ENCODE measurements at places on chromosomes 16 and 17.

- no peak for DNase-seq
These were observed 22.3 kb upstream of the SMG1 start for GRCh38 chr16:18948372-18949020.

DNA sequence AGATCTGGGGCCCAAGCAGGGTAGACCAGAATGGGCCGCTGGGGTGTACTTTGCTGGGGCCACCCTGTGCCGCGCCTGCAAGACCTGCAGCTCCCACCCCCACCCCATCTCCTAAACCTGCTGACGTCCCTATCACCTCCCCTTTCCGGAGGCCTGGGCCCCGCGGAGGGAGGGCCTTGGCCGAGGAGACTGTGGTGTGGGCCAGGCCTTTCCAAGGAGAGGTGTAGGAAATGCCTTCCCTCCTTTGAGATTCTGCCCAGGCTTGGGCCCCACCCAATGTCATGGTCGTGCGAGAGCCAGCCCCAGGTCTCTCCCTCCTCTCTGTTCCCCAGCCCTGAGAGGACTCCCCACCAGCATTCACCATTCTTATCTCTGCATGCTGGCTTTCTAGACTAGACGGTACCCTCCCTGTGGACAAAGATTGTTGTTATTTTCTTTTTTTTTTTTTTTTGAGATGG, 3.9 kb upstream of the WFIKKN2 start:
- DNase-seq: no peak

DNA sequence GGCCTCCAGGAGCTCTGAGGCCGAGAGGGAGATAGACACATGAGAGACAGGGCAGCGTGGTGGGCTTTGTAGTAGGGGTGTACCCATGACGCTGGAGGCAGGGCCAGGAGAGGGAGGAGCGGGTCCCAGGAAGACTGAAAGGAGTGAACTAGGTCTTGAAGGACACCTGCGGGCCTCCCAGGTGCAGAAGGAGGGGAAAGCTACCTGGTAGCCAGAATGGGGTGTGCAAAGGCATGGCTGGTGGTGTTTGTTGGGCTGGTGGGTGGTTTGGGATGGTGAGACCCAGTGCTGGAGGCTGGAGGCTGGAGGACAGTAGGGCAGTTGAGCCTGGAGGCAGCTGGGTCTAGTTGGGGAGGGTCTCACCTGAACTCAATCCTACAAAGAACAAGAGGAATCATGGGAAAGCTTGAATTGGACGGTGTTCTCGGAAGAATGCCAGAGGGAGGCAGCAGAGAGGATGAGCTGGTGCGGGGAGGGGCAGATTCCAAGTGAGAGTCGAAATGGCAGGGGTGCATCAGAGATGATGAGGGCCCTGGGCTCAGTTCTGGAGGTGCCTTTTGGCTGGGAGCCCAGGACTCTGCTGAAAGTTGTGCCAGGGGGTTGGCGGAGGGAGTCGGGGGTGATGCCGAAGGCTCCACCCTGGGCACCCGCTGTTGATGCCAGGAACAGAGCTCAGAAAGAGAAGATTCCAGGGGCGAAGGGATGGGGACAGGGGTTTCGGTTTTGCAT, 21.2 kb downstream of the C1QTNF1 start:
- DNase-seq: no peak

GRCh38 chr16:12688951-12689850, 114.5 kb downstream of the CPPED1 start:
- no peak for DNase-seq

DNA sequence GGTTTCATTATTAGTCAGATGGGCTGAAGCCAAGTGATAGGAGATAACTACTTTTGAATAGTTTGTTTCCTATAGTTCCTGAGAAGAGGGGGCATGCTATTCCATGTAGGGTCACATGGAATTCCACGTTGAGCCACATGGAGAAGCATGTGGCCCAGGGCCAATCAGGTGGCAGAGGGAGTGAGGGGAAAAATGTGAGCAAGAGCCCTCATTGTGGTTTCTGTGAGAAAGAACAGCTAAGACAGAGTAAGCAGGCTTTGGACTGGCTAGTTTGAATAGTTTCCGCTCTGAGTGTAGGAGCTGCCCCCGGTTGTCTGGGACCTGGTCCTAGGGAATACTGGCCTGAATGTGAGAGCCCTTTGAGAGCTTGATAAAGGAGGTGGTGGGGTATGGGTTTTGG, 69.9 kb upstream of the CNTNAP4 start:
- DNase-seq: no peak

- no peak for DNase-seq
These were observed 7.8 kb downstream of the ADGRG3 start for GRCh38 chr16:57675741-57676551.

DNA sequence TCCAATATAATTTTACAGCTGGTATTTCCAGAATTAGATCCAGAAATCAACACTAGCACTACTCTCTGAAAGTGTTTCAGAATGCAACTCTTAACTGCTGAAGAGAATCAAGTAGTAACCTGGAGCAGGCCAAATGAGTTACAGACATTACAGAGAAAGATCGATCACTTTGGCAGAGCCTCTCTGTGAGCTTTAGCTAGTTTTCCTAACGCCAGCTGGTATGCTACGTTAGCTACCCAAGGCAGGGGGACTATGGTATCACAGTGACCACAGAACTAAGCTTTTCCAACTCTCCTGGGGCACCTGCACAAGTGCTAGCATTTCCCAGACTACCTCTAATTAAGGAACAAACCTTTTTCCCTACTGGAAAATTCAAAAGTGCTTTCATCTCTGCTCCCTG, 30.4 kb downstream of the TRAF4 start:
- DNase-seq: no peak

DNA sequence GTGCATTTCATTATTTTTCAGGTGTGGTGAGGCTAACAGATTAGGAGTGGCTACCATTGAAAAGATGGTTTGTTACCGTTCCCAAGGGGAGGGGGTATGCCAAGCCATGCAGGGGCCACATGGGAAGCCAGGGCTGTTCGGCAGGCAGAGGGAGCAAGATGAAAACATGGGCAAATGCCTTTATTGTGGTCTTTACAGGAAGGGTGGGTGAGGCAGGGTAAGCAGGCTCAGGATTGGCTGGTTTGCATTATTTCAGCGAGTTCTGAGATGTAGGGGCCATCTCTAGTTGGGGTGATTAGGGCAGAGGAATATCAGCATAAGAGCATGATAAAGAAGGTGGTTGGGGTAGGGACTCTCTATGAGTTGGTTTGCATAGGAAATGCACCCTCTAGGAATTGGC, 117.6 kb downstream of the CCT6B start:
- DNase-seq: no peak

GRCh38 chr17:35227546-35227945, 15.3 kb upstream of the SLFN5 start:
- no peak for DNase-seq

- DNase-seq: no peak
These were observed 17.6 kb upstream of the CD79B start for GRCh38 chr17:63949576-63950250.

- peak; percentile 55 for DNase-seq
These were observed at the start of gene C16orf74 for GRCh38 chr16:85750827-85751697. Gene C16orf74, minus strand, starts transcription at chr16:85751096. Its CDS starts 15,879 bp downstream, at chr16:85735217.

DNA sequence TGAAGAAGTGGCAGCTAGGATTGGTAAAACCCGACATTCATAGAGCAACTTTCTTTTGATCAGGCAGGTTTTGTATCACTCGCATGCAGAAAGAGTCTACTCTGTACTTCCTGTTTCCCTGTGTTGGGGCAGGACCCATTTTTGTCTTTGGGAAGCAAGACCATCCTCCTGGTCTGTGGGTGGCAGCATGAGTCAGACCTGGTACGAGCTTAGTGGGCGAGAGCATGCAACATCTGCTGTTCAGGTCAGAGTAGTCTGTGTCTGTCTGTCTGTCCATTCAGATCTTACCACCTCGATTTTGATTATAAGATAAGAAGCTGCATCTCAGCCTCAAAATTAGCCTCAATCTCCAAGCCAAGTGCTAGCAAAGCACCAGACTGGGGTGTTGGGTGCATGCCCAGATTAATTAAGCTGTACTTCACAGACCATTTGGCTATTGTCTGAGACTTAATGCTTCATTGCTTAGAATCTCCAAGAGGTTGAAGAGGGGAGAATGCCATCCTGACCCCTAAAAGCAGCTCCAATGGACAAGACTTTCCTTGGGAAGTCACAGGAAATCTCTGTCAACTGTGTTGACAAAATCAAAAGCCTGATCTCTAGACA, 110.9 kb downstream of the XYLT1 start:
- peak; percentile 62 for DNase-seq

- DNase-seq: no peak
These were observed 88.0 kb downstream of the TMEM100 start for GRCh38 chr17:55634702-55635101.
